ENCODE measurements at places on chromosomes 12 and 14. TPM values are rescaled to one million over a fixed set of nuclear protein-coding genes. Genes with fewer than 3 reads are reported as not detected.

The CAPZA3 gene
- not detected for total RNA-seq

DNA sequence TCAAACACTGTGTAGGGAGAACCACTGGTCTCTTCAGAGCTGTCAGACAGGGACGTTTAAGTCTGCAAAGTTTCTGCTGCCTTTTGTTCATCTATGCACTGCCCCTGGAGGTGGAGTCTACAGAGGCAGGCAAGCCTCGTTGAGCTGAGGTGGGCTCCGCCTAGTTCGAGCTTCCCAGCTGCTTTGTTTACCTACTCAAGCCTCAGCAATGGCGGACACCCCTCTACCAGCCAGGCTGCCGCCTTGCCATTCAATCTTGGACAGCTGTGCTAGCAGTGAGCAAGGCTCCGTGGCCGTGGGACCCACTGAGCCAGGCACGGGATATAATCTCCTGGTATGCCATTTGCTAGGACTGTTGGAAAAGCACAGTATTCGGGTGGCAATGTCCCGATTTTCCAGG lies 24.6 kb upstream of the YBX3 start:
- DNase-seq: no peak

DNA sequence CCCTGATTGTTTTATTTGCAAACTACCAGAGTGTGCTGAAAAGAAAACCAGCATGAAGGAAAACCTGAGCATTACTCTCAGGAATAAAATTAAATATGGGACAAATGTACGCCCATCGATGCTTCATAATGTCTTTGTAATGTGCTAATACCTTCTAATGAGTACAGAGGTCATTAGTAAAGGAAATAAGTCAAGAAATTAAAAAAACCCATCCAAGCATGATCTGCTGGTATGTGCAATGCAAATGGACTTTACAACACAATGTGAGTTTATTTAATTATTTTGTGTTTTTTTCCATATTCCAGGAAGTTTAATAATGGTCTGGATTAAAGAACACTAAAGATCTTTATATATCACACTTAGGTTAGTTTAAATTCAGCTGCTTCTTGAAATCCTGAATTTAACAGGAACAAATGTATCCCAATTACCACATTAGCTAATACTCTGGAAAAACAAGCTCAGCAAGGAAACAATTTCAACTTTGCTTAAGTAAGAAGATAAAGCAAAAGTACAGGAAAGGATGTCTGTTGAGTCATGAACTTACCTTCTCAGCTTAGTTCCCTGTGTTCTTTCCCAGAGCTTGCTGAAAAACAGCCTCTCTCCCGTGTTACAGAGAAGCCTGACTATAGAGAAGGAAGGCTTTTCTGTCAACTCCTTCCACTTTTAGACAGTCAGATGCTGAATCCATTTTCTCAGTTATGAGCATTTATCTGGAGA lies 179.3 kb upstream of the TMEM260 start:
- DNase-seq: no peak

GRCh38 chr14:40340708-40341107 lies 908.5 kb upstream of the FBXO33 start:
- no peak for DNase-seq

The GPRC5A gene
- total RNA-seq: 53.5 TPM

GRCh38 chr14:105167303-105168092 lies 1.1 kb downstream of the JAG2 start:
- no peak for DNase-seq

The SERPINA10 gene
- not detected for total RNA-seq

DNA sequence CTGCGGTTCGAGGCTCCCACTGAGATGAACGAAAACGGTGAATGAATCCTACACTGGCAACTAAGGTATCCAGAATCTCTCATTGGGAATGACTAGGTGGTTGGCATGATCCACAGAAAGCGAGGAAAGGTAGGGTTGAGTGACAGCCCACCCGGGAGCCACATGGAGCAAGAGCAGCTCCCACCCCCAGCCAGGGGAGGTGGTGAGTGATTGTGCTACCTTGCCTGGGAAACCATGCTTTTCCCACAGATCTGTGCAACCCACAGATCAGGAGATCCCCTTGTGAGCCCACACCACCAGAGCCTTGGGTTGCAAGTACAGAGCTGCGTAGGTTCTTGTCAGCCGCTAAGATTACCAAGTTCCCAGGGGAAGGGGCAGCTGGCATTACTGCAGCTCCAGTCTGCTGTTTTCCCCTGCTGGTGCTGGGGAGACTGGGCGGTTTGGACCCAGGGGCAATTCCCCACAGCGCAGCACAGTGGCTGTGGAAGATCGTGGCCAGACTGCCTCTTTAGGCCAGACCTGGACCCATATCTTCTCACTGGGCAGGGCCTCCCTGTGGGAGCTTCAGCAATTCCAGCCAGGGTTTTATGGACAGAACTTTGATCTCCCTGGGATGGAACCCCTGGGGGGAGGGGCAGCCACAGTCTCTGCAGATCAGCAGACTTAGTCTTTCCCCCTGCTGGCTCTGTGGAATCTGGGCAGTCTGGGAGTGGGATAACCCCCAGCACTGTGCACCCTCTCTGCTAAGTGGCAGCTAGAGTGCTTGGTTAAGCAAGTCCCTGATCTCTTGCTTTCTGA lies 44.6 kb upstream of the PPP4R3A start:
- no peak for DNase-seq

GRCh38 chr14:104639471-104639870 lies 34.9 kb upstream of the TMEM179 start:
- DNase-seq: no peak

DNA sequence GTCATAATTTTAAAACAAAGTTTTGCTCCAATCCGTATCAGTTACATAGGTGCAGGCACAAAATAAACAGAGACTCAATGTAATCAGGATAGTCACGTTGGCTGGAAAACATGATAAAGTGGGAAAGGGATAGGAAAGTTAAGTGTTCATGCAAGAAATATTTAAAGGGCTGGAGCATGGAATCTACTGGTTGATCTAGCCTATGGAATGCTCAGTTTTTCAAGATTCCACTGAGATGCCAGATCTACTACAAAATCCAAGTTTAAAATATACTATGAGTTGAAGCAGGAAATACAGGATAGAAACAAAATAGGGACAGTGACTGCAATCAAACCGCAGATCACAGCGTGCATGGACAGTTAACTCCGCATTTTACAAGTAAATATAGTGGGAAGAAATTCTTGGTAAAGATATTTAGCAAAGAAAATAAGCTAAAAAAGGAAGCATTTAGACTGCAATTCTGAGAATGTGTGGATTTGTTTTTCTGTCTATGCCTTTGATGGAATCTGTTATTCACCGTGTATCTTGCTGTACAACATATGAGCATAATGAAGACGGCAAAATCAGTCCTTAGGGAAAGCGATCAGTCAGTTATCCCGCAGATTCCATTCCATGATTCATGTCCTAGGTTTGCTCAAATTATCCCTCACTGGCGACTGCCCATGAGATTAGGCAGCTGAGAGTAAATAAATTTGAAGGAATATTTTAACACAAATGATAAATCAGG lies 1044.3 kb downstream of the FLRT2 start:
- DNase-seq: peak; percentile 60

GRCh38 chr12:20527417-20528163 lies 159.3 kb downstream of the PDE3A start:
- no peak for DNase-seq

GRCh38 chr12:52602552-52602951 lies 1.3 kb upstream of the KRT72 start:
- DNase-seq: no peak

The NPFF gene
- total RNA-seq: not detected

DNA sequence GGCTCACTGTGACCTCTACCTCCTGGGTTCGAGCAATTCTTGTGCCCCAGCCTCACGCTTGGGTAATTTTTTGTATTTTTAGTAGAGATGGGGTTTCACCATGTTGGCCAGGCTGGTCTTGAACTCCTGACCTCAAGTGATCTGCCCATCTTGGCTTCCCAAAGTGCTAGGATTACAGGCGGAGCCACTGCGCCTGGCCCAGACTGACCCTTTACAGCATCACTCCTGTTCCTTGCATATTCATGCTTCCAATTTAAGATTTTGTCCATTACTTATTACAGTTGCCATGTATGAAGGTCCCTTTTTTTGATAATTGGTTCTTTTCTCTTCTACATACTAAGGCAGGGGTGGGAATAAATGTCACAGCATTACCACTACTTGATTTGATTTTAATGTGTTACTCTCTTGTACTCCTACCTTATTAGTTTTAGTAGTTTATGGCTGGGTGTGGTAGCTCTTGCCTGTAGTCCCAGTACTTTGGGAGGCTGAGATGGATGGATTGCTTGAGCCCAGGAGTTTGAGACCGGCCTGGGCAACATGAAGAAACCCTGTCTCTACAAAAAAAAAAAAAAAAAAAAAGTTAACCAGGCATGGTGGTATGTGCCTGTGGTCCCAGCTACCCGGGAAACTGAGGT lies 46.9 kb downstream of the ADIPOR2 start:
- DNase-seq: no peak

DNA sequence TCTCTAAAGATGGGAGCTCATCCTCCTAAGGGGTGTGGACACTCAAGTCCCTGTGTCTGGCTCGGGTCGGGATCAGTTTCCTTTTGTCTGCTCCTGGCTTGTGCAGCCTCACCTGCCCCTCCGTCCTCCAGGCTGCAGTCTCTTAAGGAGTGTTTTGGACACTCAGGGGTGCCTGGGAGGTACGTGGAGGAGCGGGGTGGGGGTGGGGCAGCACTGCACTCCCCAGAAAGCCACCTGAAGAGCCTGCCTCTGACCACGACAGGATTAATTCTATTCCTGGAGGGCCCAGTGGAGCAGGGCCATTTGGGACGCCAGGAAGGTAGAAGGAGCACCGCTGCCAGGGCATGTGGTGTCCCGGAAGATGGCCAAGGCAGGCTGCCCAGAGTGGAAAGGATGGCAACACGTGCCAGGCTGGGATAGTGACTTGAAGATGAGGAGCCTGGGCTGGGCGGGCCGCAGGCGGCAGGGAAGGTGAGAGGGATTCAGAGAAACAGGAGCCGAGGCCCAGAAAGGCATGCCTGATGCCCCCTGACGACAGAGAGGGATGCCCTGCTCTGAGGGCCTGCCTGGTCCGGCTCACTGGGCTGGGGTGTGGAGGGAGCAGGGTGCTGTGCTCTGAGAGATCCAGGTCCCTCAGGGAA lies 14.8 kb upstream of the LRTM2 start:
- no peak for DNase-seq

The PRB2 gene
- total RNA-seq: not detected

The CIDEB gene
- not detected for total RNA-seq

The GOLT1B gene
- total RNA-seq: 57.5 TPM

GRCh38 chr12:72465940-72466630 lies 193.9 kb downstream of the TRHDE start:
- no peak for DNase-seq

DNA sequence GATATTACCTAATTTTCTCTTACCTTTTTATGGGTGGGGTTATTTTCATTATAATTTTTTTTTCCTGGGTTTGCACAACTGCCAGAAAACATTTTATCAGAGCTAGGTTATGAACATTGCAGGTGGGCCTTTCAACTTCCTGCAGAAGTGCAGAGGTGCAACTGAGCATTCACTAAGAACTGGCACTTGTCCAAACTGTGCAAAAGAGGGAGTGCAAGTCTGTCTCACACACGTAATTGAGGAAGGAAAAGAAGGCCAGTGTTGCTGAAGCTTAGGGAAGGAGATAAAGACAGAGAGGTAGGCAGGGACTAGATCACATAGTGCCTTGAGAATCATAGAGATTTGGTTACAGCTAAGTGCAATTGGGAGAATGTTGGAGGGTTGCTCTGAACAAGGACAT lies 14.1 kb upstream of the AMN1 start:
- DNase-seq: no peak

DNA sequence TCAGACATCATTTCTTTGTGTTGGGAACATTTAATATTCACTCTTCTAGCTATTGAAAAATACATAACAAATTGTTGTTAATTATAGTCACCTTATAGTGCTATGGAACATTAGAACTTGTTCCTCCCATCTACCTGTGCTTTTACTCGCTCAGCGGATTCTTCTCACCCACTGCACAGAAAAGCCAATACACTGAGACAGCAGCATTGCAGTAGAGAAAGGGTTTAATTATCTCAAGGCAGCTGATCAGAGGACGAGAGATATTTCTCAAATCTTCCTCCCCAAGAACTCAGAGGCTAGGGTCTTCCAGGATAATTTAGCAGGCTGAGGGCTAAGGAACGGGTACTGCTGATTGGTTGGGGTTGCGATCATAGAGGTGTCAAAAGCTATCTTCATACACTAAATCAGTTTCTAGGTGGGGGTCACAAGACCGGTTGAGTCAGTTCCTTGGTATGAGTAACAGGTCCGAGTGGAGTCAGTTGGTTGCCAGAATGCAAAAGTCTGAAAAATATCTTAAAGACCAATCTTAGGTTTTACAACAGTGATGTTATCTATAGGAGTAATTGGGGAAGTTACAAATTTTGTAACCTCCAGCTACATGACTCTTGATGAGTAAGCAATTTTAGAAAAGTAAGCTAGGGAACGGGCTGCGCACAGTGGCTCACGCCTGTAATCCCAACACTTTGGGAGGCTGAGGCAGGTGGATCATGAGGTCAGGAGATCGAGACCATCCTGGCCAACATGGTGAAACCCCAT lies 173.1 kb downstream of the FBXL14 start:
- peak; percentile 0 for DNase-seq

The DHRS7 gene
- total RNA-seq: 62.7 TPM

The BCL11B gene
- 0.02 TPM for total RNA-seq

DNA sequence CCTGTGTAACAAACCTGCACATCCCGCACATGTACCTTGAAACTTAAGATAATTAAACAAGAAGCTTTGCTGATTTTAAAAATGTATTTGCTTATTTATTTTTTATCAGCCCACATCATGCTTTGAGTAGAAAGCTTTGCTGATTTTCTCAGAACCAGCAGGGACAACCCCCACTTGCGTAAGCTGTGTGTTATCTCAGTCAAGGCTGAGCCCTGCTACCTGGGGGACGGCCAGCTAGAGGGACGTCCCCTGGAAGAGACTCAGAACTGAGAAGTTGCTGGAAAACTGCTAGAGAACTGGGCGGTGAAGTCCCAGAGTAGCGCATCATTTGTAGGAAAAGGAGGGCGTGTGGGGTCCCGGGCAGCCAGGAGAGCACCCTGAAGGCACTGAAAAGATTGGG lies 4.1 kb upstream of the PLEK2 start:
- DNase-seq: no peak

GRCh38 chr12:45509187-45509586 lies 220.3 kb upstream of the ARID2 start:
- DNase-seq: no peak

GRCh38 chr12:96448300-96448699 lies 41.1 kb upstream of the CFAP54 start:
- DNase-seq: peak; percentile 87

DNA sequence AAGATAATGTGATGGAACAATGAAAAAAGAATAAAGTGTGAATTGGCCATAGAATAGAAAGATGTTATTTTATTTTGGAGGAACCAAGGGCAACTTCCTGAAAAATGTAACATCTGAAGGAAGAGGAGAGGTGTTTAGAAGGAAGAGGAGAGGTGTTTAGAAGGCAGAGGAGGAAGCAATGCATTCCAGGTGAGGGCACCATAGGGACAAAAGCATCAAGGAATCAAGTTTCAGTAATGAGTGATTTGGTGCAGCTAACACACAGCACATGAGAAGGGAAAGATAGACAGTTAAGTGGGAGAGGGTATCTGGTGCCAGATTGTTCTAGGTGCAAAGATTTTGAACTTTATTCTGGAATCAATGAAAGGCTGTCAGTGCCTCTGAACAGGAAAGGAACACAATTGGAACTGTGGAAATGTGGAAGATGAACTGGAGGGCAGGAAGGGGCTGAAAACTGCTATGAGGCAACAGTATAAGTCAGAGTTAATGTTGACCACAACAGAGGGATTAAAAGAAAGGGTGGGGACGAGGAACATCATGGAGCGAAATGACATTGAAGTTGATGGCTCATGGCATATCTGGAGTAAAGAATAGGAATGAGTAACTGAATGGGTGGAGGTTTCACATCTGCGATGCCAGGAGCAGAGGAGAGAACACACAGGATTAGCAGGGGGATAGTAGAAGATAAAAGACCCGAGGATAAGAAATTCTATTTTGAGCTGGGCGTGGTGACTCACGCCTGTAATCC lies 326.6 kb downstream of the LRIG3 start:
- DNase-seq: peak; percentile 5
